Immature natural killer cell (primary cell): ENCODE measurements at places on chromosomes 7 and 10.

GRCh38 chr7:31311552-31311951 lies 29.0 kb downstream of the NEUROD6 start:
- no peak for DNase-seq

DNA sequence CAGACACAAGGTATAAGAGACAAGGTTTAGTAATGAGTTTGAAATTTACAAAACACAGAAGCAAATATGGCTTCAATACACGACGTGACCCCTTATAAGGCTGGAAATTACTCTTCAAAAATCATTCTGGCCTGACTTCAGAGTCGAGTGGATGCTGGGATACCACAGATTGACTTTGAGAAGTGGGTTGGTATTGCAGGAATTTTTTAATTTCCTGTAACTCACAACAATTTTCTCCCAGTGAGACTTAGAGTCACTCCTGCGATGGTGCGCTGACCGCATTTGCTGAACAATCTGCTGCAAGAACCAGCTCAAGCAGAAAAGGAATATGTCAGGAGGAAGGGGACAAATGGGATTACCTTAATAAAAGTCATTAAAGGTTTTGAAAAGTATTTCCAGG lies 132.1 kb downstream of the EMX2 start:
- no peak for DNase-seq

GRCh38 chr10:5589011-5589660 lies 64.4 kb downstream of the CALML3 start:
- DNase-seq: no peak

- no peak for DNase-seq
Measured at GRCh38 chr7:28773423-28774145, 184.5 kb downstream of the TRIL start.

DNA sequence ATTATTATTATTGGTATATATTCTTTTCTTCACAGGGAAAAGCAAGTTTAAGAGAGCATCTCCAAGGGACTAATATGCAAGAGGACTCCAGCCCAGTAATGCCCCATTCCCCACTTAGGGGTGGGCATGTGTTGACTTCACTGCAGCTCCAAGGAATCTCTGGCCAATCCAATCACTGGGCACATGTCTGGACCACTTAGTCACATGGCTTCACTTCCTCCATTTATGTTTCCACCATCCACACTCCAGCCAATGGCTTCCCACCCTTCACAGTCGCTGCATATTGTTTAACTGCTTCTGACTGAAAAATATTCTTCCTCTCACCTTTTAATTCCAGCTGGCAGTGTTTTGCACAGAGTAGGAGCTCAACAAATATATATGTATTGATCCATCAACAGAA lies 43.6 kb downstream of the FBXL13 start:
- no peak for DNase-seq

- DNase-seq: no peak
Measured at GRCh38 chr7:93817004-93817403, 73.5 kb downstream of the TFPI2 start.

DNA sequence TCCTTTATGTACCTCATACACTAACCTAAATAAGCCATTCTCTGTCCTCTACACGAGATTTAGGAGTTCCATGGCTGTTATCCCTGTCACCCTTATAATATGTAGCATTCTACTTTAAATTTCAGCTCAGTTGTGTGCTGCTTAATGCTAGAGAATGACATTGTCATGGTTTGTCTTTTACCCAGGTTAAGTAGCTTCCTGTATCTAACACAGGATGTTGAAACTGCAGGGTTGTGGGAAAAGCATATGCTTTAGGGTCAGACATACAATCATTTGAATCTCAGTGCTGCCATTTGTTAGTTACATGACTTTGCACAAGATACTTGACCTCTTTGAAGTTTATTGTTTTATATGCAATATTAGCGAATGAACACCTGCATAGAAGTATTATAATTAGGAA lies 235.1 kb upstream of the CACNA2D1 start:
- peak; percentile 27 for DNase-seq

DNA sequence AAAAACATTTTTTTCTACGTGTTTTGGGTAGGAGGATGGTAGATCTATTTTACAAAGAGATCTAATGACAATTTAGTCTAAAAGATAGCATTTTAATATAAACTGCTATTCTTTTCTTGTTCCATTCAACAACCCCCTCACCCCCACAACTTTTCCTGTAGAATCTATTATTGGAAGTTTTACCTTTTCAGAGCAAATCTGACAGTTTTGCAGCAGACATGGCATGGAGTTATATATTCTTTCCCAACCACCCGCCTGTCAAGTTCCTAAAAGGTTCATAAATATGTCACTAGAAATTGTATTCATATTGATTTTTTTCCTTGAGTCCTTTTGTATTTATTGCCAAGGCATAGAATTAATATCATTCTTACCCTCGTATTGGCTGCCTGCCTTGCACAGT lies 21.5 kb upstream of the NAMPT start:
- DNase-seq: no peak

- no peak for DNase-seq
Measured at GRCh38 chr7:139876622-139877283, 47.7 kb downstream of the TBXAS1 start.

DNA sequence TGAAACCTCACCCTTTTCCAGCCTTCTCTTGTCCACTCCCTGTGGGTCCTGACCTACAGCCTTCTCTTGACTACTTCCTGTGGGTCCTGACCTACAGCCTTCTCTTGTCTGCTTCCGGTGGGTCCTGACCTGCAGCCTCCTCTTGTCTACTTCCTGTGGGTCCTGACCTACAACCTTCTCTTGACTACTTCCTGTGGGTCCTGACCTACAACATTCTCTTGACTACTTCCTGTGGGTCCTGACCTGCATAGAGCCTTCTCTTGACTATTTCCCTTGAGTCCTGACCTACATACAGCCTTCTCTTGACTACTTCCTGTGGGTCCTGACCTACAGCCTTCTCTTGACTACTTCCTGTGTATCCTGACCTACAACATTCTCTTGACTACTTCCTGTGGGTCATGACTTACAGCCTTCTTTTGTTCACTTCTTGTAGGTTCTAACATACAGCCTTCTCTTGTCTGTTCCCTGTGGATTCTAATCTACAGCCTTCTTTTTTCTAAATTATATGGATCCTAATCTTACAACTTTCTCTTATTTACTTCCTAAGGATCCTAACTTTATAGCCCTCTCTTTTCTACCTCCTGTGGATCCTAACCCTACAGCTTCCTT lies 36.5 kb downstream of the C10orf71 start:
- DNase-seq: peak; percentile 46

DNA sequence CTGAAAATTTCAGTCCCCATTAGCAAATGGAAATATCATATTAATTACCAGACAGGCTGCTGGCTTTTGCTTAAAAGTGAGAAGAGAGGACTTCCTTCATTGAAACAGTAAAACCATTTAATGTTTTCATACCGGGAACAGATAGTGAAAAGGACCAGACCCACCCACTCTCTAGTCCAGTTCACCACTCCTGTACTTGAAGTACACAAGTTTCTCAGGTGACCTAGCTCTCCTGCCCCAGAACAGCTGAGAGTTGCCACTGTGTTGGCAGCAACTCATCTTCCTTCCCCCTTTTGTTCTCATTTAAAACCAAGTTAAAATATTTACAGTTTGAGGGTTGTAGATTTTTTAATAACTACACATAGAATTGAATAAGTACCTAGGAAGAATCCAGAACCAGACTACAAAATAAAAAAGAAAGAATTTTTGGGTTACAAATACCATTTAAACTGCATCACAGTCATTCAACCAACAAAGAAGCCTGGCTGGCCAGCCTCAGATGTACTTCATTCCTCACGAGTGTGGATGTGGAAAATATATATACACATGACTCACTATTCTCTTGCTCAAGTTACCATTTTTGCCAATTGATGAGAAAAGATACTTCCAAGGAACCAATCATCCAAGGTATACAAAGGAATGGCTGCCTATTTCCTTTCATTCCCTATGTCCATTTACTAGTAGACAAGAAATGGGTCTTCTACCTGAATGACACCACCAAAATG lies 68.1 kb downstream of the VPS41 start:
- DNase-seq: no peak

GRCh38 chr7:73896454-73896853 lies 35.5 kb downstream of the TMEM270 start:
- DNase-seq: no peak

- DNase-seq: no peak
Measured at GRCh38 chr10:69241575-69241974, 21.4 kb downstream of the HKDC1 start.

- no peak for DNase-seq
Measured at GRCh38 chr10:1776127-1776662, 38.9 kb upstream of the ADARB2 start.

GRCh38 chr7:27840760-27841364 lies 100.9 kb downstream of the TAX1BP1 start:
- DNase-seq: no peak

- no peak for DNase-seq
Measured at GRCh38 chr7:5041047-5041446, 4.6 kb upstream of the RBAK start.

DNA sequence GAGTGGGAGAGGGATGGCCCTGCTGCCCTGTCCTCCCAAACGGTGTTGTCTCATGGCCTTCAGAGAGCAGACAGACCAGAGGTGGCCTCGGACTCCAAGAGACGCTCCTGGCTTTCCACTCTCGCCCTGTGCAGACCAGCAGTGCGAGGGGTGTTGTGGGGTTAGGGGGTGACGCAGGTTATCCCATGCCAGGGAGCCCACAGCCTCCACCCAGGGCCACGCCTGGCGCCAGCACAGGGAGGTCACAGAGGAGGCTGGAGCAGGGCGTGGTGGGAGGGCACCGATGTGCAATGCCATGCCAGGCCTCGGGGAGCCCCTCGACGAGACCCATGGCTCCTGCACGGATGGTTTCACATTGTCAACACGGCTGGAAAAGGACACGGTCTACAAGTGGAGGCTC lies 52.1 kb downstream of the INPP5A start:
- DNase-seq: no peak

DNA sequence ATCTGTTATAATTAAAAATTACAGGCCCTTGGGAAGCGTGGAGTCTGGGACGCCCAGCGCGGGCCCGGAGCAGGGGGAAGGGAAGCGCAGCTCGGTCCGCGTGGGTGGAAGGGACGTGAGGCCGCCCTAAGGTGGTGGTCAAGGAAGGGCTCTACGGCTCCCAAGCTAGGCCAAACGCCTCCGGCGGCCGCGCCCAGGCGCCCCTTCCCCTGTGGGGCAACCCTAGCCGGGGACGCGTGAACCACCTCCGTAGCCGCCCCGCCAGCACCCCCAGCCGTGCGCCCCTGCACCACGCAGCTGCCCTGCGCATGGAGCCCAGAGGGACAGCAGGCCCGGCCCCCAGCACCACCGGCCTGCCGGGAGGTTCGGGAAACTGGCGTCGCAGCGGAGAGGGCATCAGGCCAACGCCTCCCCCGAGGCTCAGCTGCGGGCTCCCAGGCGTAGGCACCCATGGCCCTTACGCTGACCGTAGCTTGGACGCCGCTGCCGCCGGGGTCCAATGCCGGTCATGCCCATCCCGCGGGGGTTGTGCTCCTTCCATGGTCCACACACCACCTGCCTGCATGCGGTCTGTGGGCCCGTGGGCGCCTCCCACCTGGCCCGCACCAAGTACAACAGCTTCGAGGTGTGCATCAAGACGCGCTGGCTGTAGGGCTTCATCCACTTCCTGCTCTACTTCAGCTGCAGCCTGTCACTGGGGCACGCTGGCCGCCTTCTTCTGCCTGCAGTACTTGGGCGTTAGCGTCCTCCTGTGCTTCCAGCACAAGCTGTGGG lies 166.7 kb downstream of the SEPTIN7 start:
- no peak for DNase-seq

- DNase-seq: peak; percentile 97
Measured at GRCh38 chr10:70602665-70603448, at the start of gene PRF1. PRF1 (minus strand) TSS chr10:70602741; CDS start chr10:70600902, 1,839 bp downstream.

DNA sequence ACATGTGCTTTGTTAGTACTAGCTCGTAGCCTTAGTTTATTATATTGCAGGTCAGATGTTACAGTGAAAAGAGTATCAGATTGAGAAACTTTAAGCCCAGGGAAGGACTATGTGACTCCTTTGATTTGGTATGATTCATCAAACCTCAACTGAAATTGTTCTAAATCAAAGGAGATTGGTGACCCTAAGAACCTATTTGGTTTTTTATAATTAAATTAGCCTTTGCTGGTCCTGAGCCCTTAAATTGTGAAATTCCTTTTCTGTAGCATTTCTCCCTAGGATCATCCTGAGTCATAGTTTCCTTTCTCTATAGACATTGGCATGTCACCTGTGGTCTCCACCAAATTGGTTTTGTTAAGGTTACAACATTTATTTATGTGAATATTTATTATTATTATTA lies 89.7 kb downstream of the POLR1F start:
- no peak for DNase-seq

DNA sequence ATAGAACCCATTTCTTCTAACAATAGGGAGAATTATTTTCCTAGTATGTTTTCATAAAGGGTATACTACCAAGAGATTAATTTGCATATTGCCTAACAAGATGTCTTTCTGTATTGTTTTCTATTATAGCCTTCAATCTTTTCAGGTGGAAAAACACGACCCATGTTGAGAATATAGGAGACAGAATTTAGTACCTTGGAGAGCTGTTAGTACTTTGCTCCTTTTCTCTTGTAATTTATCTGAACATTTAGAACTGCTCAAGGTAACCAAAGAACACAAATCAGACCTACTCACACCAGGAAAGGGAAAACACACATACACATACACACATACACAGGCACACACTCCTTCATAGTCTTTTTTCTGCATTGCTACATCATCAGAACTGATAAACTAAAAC lies 7.8 kb upstream of the TRDMT1 start:
- no peak for DNase-seq

DNA sequence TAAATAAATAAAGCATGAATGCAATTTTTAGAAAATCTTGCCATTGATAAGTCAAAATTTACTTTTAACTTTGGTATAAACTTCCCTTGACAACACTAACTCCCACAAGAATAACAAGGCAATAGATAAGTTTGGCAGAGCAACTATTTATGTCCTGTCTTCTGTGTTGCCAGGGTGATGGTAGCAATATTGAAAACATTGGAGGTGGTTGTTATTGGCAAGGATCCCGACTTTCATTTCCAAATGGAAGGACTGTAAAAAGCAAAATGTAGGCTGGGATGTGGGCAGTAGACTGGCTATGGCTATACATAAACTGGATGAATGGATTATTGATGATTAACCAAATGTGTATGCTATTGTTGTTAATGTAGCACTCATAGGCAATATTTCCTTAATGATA lies 134.9 kb upstream of the CACNA2D1 start:
- no peak for DNase-seq

GRCh38 chr10:60414877-60415585 lies 25.4 kb upstream of the ANK3 start:
- DNase-seq: no peak
